Activated CD4-positive, alpha-beta T cell treated with anti-CD3 and anti-CD28 coated beads, Interleukin-2, Interleukin-6, amounts not matched to agents 100 ng/mL and 50 ng/mL, durations not matched to agents 16 hours and 8 hours (primary cell): ENCODE measurements at places on chromosomes 3 and 15.

GRCh38 chr3:127320529-127321121 lies 32.8 kb upstream of the PRR20G start:
- no peak for DNase-seq

DNA sequence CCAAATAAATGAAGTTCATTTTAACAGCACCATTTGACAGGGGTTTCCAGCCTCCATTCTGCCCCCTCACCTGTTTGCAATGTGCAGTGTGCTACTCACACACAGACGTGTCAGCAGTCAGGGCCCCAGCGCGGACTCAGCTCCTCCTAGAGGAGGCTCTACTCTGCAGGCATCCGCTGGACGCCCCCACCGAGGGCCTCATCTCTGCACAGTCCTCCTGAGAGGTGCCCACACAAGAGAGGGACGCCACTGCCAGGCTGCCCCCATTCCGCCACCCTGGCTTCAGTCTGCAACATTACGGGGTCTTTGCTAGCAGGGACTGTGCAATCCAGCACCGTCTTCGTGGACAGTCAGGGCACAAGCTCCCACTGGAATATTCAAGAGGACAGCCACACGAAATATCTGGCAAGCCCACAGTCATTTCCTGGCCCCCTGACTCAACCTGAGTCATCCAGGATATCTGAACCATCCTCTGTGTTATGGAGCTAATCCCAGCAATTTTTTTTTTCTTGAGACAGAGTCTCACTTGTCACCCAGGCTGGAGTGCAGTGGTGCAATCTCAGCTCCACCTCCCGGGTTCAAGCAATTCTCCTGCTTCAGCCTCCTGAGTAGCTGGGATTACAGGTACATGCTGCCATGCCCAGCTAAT lies 255.0 kb downstream of the OCA2 start:
- DNase-seq = no peak

DNA sequence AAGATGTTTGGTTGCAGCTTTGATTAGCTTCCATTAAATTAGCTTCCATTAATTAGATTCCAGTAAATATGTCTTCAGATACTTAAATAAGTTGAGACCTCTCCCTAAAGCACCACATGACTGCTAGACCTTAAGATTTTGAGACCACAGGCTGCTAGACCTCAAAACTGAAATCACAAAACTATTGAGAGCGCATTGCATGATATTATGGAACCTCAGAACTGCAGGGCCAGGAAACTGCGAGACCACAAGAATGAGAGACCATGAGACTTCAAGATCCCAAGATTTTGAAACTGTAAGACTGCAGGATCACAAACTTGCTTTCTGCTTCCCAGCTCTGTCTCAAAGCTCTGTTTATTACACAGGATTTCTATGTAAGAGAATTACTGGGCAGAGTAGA lies 87.4 kb downstream of the TRIM42 start:
- DNase-seq = no peak

GRCh38 chr3:17156864-17157263 lies 272.1 kb downstream of the PLCL2 start:
- DNase-seq = no peak

DNA sequence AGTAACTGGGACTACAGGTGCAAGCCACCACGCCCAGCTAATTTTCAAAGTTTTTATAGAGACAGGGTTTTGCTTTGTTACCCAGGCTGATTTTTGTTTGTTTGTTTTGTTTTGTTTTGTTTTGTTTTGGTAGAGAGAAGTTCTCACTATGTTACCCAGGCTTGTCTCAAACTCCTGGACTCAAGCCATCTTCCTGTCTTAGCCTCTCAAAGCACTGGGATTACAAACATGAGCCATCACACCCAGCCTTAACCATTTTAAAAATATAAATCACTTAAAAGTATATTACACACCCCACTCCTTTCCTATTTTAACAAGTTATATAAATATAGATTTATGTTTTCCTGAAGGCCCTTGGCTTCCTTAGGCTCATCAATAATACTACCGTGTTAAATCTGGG lies 6.5 kb upstream of the DYNC1LI1 start:
- no peak for DNase-seq

- DNase-seq = no peak
Observed at GRCh38 chr3:150202711-150203110, 205.4 kb upstream of the TSC22D2 start.

GRCh38 chr3:32455609-32456428 lies 46.8 kb downstream of the CMTM6 start:
- DNase-seq = no peak

DNA sequence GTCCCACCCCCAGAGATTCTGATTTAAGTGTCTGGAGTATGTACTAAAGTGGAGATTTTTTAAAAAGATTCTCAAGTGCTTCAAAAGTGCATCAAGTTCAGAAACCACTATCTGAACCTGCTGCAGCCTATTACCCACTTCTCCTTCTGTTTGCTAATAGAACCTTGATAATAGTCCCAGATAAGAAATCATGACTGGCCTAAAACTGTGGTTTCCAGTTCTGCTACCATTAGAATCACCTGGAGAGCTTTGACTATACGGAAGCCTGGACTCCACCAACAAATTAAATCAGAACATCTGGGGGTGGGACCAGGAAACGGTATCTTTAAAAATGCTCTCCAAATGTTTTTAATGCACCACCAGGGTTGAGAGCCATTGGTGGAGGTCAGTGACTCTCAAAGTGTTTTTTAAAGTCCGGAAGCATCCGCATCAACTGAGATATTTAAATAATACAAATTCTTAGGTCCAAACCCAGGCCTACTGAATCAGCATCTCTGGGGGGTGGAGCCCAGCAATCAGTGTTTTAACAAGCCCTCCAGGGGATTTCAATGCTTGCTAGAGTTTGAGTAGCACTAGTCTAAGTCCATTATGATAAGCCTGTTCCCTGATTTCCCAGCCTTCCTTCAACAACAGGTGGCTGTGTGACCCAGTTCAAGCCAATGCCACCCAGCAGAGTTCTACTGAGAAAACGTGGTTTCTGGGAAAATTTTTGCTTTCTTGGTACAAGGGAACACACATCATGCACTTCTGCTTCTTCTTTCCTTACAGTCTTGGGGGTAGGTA lies 45.4 kb upstream of the TIPARP start:
- DNase-seq = no peak

- DNase-seq = peak; percentile 21
Observed at GRCh38 chr3:42601896-42602581, 1.6 kb downstream of the NKTR start.

- DNase-seq = no peak
Observed at GRCh38 chr3:73753985-73754384, 129.2 kb upstream of the PDZRN3 start.

GRCh38 chr15:99310745-99311144 lies 59.5 kb downstream of the LRRC28 start:
- DNase-seq = no peak

GRCh38 chr3:178967177-178967532 lies 104.5 kb downstream of the ZMAT3 start:
- DNase-seq = no peak

- no peak for DNase-seq
Observed at GRCh38 chr3:42713747-42714146, 11.1 kb upstream of the HHATL start.
